ENCODE measurements at places on chromosomes 6 and 20. TPM values are rescaled to one million over a fixed set of nuclear protein-coding genes. Genes with fewer than 3 reads are reported as not detected.

- peak; percentile 9 for DNase-seq
These were observed 60.8 kb upstream of the EDN1 start for GRCh38 chr6:12229332-12229731.

GRCh38 chr6:108119769-108120141 is 45.2 kb upstream of the OSTM1 start:
- no peak for DNase-seq

DNA sequence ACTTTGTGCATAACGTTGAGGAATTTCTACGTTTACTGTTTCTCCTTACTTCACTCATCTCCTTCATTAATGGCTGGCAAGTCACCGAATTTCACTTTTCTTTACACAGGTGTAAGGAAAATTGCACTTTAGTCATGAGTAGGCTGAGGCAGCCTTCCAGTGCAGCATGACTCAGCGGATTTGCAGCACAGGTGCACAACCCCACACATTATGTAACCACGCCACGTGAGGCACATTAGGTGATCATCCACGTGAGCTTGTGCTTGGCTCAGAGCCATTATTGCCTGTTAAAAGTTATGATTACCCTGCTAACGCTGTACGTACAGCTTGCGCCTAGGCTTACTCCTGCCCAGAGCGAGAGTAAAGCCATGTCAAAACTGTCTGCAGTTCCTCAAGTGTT is 158.8 kb downstream of the NKAIN2 start:
- DNase-seq: no peak

DNA sequence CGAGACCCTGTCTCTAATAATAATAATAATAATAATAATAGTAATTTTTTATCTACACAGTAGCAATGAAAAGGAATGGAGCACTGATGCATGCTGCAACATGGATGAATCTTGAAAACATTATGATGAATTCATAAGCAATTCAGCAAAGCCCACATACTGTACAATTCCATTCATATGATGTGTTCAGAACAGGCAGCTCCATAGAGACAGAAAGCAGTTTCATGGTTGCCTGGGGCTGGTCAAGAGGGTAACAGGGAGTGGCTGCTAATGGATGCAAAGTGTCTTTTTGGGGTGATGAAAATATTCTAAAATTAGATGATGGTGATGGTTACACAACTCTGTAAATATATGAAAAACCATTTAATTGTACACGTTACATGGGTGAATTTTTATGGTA is 43.6 kb downstream of the SLC24A3 start:
- no peak for DNase-seq

DNA sequence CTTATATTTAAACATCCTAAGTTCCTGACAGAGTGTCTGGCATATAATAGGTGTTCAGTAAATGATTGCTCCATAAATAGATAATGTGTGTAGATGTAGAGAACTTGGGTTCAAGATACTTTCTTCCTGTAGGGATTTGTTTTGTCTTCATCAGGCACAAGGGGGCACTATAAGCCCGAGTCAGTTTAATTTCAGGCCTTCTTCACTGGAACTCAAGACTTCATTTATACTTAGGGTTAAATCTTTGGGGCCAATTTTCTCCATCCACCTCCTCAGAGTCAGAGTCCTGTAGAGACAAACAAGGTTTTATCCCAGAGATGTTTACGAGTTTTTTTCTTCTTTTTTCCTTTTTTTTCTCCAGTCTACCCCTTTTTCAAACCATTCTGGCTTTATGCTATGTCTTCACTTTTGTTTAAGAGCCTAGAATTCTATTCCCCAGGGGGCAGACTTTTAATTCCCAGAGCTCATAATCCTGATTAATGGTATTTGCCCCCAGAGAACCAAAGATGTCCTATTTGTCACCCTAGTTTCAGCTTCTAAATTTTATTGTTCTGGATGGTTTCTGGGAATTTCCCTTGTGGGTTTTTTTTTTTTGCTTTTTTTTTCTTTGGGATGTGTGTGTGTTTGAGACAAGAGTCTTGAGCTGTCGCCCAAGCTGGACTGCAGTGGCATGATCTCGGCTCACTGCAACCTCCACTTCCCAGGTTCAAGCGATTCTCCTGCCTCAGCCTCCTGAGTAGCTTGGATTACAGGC is 88.4 kb downstream of the HFE start:
- peak; percentile 42 for DNase-seq

- no peak for DNase-seq
These were observed 37.1 kb downstream of the TOP1 start for GRCh38 chr20:41065716-41066115.

DNA sequence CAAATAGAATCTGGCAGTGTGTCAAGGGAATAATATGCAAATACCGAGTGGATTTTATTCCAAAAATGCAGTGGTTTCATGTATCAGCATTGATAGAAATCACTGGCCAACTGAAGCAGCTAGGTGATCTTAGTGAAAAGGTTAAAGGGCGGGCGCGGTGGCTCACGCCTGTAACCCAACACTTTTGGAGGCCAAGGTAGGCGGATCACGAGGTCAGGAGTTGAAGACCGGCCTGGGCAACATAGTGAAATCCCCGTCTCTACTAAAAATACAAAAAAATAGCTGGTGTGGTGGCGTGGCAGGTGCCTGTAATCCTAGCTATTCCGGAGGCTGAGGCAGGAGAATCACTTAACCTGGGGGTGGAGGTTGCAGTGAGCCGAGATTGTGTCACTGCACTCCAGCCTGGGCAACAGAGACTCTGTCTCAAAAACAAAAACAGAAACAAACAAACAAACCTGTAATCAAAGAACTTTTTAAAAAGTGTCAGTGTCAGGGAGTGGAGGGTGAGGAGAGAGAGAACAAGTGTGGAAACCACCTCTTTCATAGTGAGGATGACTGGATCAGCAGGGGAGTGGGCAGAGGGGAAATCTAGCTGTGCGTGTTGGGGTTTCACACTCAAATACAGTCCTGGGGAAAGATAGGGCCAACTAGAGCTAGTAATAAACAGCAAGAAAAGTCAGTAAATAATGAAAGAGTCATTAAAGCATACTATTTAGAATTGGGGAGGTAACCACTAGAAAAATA is 57.1 kb downstream of the CDS2 start:
- DNase-seq: no peak

- DNase-seq: no peak
These were observed 20.1 kb upstream of the RNGTT start for GRCh38 chr6:88983532-88983931.

GRCh38 chr6:11072101-11072500 is 21.5 kb upstream of the SMIM13 start:
- no peak for DNase-seq

- DNase-seq: no peak
These were observed 19.6 kb upstream of the SERPINB1 start for GRCh38 chr6:2861060-2861821.

- DNase-seq: no peak
These were observed 34.5 kb upstream of the TSPYL1 start for GRCh38 chr6:116314218-116314617.

- DNase-seq: no peak
These were observed at the start of gene ERVFRD-1 for GRCh38 chr6:11110921-11111768. ERVFRD-1 (minus strand) TSS chr6:11111725; CDS start chr6:11105310, 6,415 bp downstream.

The GNAS-AS1 gene
- total RNA-seq: 0.38 TPM

The LTA gene
- 1,296 TPM for total RNA-seq

The COL9A3 gene
- total RNA-seq: 0.33 TPM

All from activated T-cell treated with anti-CD3 and anti-CD28 coated beads, Interleukin-2, amount 50 U/mL, for 4 hours (primary cell).